Neural crest cell (in vitro differentiated cells): ENCODE measurements at places on chromosomes 7 and 10.

DNA sequence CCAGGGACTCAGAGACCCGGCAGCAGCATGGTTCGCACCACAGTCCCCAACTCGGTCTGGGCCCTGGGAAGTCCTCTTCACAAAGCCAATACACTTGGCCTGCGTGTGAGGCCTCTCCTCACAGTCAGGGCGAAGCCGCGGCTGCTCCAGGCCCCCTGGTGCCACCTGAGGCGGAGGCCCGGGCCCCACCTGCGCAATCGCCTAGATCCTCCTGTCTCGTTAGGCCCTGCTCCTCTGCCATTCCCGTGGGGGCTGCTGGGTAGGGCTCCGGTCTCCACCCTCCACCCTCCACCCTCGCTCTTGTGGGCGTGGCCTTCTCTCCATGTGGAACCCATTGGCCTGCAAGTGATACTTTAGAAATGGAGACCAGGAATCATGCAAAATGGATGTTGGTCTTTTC is 553.3 kb downstream of the INHBA start:
- no peak for DNase-seq

DNA sequence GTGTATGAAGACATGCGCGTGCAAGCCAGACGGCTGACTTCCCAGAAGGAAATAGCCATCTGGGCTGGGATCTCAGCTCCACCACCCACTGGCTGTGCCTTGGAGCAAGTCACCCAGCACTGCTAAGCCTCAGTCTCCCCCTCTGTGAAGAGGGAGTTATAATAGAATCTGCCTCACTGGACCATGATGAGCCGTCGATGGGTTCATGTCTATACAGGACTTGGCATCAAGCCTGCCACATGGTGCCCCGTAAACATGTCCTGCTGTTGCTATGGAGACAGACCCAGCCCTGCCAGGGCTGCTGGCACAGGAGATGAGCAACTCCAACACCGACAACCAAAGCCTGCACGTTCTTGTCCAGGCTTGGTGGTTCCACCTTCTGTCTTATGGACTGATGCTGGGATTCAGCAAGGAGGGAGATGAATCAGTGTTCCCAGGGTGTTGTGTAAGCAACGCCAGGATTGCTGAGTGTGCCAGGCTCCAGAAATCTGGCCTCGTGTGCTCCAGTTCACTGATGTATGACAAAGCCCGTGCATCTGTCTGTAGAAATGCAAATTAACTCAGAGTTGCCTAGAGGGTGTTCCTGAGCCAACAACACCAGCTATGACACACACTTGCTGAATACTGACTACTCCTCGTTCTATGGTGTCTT is 5.6 kb downstream of the GPR15LG start:
- DNase-seq = no peak

DNA sequence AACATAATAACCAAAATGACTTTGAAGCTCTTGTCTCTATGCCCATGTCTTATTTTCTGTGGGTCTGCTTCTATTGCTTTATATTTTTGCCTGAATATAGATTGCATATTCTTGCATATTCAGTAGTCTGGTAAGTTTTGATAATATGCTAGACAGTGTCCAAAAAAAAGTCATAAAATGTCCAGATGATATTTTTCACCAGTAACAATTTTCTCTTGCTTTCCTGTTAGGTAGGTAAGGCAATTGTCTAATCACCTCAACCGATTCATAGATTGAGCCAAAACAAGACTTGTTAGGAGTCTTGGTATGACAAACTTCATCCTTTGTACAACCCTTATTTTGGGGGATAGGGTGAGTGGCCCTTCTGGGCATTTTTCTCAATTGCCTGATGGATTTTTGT is 277.0 kb upstream of the NRP1 start:
- no peak for DNase-seq

DNA sequence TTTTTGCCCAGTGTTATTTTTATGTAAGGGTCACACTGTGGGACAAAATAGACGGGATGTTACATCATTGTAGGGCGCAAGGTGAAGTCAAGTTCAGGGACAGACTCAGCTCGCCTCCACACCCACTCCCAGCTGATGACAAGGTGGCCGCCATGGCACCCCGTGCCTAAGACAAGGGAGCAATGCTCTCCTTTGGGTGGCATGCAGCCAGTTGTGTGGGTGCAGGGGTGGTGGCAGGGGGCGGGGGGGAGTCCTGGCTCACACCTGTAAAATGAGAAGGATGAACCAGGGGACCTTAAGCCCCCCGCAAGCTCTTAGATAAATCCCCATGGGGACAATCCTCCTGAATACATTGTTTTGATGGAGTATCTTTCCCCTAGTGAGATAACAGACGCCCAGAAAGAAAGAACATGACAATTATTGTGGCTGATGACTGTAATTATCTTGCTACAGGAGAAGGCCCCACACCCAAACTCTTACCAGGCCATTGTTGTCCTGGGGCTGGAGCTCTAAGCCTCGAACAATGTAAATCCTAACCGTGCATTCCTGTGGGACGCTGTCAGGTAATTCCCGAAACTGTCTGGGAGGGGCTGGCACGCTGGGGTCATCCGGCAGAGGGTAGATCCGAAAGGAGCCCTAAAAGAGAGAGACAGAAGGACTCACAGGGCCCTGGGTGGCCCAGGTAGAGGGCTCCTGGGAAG is 148.7 kb downstream of the MYOF start:
- no peak for DNase-seq

DNA sequence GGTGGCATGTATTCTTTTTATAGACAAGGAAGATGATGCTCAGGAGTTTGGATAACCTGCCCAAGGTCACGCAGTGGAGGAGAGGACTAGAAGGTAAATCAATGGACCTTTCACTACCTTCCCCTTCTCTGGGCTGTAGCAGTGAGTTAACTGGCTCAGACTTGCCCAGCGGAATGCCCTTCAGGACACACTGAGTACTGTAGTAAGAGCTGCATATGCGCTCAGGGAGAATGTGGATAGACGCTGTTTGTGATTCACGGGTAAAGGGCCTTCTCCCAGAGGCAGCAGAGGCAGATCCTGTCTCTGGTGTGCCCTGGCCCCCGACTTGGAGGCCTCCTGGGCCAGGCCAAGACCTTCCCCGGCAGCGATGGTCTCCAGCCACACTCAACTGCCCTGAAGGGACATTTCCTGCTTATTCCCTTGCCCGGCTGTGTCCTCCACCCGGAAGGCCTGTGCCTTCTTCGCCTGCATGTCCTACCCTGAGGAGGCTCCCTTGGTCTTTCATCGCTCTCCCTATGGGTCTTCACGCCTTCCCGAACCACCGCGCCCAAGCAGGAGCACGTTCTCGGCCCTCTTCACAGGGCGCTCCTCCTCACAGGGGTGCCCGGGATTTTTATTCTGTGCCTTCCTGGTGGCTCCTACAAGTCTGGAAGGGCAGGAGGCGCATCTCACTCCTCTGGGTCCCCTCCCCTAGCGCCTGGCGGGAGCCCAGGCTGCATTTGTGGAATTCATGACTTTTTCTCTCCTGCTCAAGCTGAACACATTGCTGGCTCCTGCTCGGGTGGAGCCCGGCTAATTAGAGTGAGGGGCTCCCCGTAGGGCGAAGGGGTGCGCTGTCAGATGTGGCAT is 1.8 kb upstream of the IKZF1 start:
- no peak for DNase-seq

DNA sequence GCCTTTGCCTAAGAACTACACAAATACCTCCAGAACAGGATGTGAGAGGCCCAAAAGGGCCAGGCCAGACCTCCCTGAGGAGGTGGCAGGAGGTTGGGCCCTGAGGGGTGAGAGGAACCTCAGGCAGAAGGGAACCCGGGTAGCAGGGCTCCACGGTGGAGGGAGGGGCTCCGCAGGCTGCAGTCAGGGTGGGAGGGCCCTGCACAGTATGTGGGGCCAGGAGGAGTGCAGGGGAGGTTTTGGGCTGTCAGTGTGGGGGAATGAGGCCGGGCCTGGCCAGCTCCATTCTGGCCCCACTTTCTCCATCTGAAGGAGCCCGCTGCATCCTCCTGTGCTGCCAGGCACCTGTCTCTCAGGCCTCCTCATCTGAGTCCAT is 25.9 kb downstream of the DNAJB12 start:
- DNase-seq = no peak

DNA sequence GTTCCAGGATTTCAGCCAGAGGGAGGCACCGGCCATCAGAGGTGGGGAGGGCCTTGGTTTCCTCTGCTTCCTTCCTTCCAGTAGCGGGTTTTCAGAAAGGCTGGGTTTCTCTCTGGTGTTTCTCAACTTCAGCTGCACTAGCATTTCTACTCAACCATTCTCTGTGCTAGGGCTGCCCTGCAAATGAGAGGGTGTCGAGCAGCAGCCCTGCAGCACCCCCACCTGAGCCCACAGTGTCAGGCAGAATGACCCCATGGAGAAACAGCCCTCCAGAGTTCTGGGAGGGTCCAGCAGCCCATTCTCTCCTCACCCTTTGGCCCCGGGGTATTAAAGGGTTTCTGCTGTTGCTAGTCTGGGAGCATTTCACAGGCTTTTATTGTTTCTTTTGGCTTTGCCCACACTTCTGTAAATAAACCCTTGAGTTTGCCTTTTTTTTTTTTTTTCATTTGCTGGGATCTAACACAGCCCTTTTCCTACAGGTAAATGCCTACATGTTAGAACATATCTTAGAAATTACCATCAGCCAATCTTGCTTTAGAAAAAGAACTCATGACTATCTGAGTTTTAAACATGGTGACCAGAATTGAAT is 151.5 kb upstream of the VIPR2 start:
- no peak for DNase-seq

DNA sequence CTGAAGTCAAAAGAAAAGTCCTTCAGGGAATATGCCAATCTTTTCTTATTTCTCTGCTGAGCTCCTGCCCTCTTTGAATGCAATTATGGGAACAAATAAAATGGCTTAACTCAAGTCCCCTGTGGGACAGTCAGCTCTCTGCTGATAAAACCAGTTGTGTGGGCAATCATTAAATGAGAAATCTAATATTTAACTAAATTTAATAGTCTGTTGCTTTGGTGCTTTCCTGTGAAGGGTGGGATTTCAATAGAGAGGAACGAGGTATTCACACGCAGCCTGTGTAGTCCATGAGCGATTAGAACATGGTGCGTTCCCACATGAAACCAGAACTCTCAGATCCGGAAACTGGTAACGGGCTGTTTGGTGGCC is 138.4 kb downstream of the PAXIP1 start:
- DNase-seq = no peak

- DNase-seq = no peak
These were observed 179.3 kb downstream of the NPSR1 start for GRCh38 chr7:34837316-34837715.

DNA sequence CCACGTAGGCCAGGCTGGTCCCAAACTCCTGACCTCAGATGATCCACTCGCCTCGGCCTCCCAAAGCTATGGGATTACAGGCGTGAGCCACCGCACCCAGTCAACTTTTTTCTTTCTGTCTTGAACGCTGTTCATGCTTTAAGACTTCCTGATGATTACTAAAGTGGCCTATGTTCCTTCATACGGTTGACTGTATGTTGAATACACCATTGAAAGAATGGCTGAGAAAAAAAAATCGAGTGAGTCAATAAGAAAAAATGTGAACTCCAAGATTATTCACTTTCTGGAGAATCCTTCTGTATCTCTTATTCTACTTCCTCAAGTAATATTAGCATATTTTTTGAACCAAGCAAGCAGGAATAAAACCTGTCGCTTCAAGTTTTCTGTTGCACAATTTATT is 955.0 kb downstream of the GATA3 start:
- DNase-seq = no peak

GRCh38 chr7:116229366-116229765 is 19.0 kb downstream of the TES start:
- no peak for DNase-seq

GRCh38 chr10:70928140-70928539 is 39.8 kb upstream of the PCBD1 start:
- DNase-seq = no peak

DNA sequence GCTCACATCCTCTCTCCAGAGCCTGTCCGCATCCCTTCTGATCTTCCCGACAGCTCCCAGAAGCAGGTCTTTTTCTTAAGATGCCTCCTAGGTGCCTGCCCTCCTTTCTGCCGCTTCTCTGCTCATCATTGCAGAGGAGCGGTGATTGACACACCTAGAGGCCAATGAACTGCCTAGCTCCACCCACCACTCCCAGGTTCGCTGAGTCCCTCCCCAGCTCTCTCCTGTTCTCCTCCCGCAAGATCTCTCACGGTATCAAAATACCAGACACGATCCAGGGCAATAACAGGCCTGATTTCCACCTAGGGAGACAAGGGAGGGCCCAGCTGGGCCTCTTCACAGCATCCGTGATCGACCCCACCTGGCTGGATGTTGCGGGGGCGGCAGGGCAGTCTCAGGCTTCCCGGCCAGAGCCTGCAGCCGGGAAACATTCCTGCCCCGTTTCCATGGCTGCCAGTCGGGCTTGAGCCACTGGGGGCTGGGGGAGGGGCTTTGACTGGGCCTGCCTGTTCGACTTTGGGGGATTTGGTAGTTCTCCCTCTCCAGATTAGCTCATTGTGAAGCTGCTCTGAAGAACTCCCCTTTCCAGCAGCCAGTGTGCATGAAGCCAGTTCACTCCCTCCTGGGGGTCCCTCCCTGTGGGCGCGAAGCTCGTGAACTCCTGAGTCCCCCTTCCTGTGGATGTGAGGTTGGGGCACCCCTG is 373.5 kb downstream of the RPS24 start:
- peak; percentile 90 for DNase-seq

- no peak for DNase-seq
These were observed 129.2 kb downstream of the DYNC2I1 start for GRCh38 chr7:158985583-158985982.

DNA sequence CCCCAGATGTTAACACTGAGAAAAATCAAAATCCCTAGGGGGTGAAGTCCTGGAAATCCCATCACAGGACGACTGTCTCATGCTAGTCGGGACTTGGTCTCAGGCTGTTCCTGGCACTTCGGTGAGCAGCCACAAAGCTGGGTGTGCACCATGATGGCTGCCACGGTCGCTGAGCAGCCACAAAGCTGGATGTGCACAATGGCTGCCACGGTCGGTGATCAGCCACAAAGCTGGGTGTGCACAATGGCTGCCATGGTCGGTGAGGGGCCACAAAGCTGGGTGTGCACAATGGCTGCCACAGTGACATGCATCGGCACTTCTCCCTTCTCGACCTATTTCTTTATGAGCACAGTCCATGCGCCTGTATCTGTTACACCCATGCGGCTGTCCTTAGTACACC is 505.1 kb downstream of the TCERG1L start:
- no peak for DNase-seq

GRCh38 chr7:36361227-36361626 is 28.4 kb upstream of the ANLN start:
- DNase-seq = no peak

GRCh38 chr10:1368842-1369171 is 312.6 kb downstream of the WDR37 start:
- DNase-seq = peak; percentile 49

DNA sequence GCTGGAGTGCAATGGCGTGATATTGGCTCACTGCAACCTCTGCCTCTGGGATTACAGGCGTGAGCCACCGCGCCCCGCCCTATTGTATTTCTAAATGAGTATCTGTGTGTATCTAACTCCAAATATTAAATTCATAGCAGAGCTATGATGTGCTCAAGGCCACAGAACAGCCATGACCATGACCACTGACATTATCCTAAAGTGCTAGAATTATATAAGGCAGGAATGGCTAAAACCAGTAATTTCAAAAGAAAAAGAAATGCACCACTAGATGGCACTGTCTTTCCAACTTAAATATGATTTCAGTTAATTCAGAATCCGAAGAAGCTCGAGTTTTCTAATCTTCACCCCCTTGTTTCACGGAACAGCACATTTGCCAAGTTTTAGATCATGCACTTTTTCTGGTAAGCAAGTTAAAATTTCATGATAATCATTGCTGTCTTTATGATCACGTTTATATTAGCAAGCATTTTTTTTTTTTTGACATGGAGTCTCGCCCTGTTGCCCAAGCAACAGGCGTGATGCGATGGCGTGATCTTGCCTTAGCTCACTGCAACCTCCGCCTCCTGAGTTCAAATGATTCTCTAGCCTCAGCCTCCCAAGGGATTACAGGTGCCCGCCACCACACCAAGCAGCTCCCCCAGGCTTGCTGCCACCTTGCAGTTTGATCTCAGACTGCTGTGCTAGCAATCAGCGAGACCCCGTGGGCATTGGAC is 65.3 kb downstream of the OR13A1 start:
- peak; percentile 58 for DNase-seq
